ENCODE measurements at places on chromosomes 2 and 18. TPM values are rescaled to one million over a fixed set of nuclear protein-coding genes. Genes with fewer than 3 reads are reported as not detected.

FKBP1B gene
- 11.0 TPM for polyA plus RNA-seq

PDE1A gene
- 22.5 TPM for polyA plus RNA-seq

LOXHD1 gene
- polyA plus RNA-seq = 0.68 TPM

CD226 gene
- polyA plus RNA-seq = 4.0 TPM

DSC2 gene
- 47.2 TPM for polyA plus RNA-seq

CNOT9 gene
- 50.3 TPM for polyA plus RNA-seq

WNT10A gene
- polyA plus RNA-seq = 0.96 TPM

SPP2 gene
- polyA plus RNA-seq = not detected

NLRC4 gene
- 1.1 TPM for polyA plus RNA-seq

MAP3K19 gene
- polyA plus RNA-seq = 0.58 TPM

PROKR1 gene
- 0.32 TPM for polyA plus RNA-seq

GALNT14 gene
- 47.3 TPM for polyA plus RNA-seq

LBX2 gene
- 3.5 TPM for polyA plus RNA-seq

RESP18 gene
- not detected for polyA plus RNA-seq

SRD5A2 gene
- polyA plus RNA-seq = 0.08 TPM

TSHZ1 gene
- polyA plus RNA-seq = 29.3 TPM

CFAP53 gene
- polyA plus RNA-seq = 4.6 TPM

LCT gene
- 0.03 TPM for polyA plus RNA-seq

INHA gene
- polyA plus RNA-seq = 0.90 TPM

CABYR gene
- polyA plus RNA-seq = 4.4 TPM

IL37 gene
- polyA plus RNA-seq = not detected

All from right renal cortex interstitium (tissue), 3 donors.